ENCODE measurements at places on chromosomes 12 and 14. TPM values are rescaled to one million over a fixed set of nuclear protein-coding genes. Genes with fewer than 3 reads are reported as not detected.

RILPL2 gene
- total RNA-seq, result 0.96 TPM

TMEM179 gene
- 0.69 TPM for total RNA-seq

- no peak for DNase-seq
Observed at GRCh38 chr12:88172844-88173407, 30.8 kb downstream of the TMTC3 start.

DNA sequence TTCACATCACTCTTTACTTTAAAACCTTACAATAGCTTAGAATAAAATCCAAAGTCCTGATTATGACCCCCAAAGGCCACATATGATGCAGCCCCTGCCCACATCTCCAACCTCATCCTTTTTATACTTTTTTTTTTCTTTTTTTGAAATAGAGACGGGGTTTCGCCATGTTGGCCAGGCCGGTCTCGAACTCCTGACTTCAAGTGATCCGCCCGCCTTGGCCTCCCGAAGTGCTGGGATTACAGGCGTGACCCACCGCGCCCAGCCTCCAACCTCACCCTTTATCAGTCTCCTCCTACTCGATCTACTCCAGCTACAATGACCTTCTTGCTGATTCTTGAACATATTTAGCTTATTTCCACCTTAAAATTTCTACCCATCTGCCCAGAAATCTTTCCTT is 1.2 kb upstream of the MAPKAPK5 start:
- DNase-seq, result peak; percentile 46

- no peak for DNase-seq
Observed at GRCh38 chr14:61505815-61506809, 184.7 kb downstream of the PRKCH start.

DNA sequence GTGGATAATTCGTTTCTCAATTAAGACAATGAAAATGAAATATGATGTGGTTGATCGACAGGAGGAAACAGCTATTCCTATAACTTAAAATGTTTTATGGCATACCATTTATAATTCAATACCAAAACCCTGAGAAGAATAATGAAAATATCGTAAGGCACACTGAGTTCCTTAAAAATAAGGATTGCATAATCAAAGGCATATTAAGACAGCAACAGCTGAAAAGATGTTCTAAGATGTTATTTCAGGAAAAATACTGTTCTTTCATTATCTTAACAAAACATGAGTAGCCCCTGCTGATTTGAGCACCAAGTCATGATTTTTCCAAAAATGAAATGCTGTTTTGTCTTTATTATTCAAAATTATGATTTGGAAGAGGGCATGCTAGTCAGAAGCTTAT is 189.4 kb upstream of the ALG10 start:
- no peak for DNase-seq
